Gastroesophageal sphincter (tissue), 4 donors: ENCODE measurements at places on chromosomes 6 and 20.
A peak's percentile ranks its signal among the peaks of the same experiment; 100 is the strongest.

DNA sequence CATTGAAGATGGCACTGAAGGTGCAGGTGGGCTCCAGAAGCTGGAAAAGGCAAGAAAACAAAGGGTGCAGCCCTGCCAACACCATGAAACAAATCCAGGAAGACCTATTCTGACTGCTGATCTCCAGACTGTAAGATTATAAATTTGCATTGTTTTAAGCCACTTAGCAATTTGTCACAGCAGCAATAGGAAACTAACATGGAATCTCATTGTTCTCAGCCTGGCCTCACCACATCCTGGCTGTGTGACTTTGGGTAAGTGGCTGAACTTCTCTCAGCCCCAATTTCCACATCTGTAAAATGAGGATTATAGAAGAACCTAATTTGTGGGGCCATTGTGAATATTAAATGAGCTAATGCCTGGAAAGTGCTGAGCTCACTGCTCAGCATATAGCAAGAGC lies 160.4 kb upstream of the MAFB start:
- ATAC-seq, result no peak

- ATAC-seq, result no peak
Measured at GRCh38 chr6:158391276-158391675, 79.0 kb downstream of the TULP4 start.

GRCh38 chr20:43331906-43332305 lies 125.8 kb upstream of the SRSF6 start:
- ATAC-seq, result peak; percentile 43

- no peak for ATAC-seq
Measured at GRCh38 chr6:146898069-146898887, 299.5 kb downstream of the ADGB start.

GRCh38 chr6:161658211-161658610 lies 384.4 kb upstream of the AGPAT4 start:
- no peak for ATAC-seq

DNA sequence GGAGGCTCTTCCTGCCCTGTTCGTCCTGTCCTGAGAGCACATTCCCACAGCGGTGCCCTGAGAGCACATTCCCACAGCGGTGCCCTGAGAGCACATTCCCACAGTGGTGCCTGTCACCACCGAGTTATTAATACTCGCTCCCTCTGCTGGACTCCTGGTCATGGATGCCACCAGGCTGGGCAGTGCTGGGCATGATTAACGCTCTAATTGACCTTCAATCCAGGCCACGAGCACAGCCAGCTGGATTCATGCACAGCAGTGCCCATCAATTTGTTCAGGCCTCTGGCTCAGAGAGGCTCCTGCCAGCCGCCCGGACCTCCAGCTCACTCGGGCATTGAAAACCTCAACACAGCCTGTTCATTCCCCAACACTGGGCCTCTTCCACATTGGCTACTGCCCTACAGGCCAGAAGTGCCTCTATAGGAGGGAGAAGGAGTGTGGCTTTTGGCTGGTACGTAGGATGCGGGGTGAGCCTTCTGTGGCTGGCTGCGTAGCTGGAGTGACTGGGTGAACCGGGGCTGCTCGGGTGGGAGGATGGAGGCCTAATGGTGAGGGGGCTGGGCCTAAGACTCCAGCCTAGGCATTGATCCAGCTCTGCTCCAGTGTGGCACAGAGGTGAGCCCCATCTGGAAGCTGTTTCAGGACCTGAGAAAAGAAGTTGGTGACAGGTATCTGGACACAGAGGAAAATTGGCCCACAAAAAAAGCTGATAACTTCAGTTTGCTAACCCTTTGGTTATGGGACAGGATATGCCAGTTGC lies 9.3 kb downstream of the IP6K3 start:
- no peak for ATAC-seq

GRCh38 chr6:168542301-168542700 lies 101.3 kb downstream of the SMOC2 start:
- ATAC-seq, result peak; percentile 69

GRCh38 chr6:38695227-38695900 lies 7.6 kb downstream of the GLO1 start:
- no peak for ATAC-seq

DNA sequence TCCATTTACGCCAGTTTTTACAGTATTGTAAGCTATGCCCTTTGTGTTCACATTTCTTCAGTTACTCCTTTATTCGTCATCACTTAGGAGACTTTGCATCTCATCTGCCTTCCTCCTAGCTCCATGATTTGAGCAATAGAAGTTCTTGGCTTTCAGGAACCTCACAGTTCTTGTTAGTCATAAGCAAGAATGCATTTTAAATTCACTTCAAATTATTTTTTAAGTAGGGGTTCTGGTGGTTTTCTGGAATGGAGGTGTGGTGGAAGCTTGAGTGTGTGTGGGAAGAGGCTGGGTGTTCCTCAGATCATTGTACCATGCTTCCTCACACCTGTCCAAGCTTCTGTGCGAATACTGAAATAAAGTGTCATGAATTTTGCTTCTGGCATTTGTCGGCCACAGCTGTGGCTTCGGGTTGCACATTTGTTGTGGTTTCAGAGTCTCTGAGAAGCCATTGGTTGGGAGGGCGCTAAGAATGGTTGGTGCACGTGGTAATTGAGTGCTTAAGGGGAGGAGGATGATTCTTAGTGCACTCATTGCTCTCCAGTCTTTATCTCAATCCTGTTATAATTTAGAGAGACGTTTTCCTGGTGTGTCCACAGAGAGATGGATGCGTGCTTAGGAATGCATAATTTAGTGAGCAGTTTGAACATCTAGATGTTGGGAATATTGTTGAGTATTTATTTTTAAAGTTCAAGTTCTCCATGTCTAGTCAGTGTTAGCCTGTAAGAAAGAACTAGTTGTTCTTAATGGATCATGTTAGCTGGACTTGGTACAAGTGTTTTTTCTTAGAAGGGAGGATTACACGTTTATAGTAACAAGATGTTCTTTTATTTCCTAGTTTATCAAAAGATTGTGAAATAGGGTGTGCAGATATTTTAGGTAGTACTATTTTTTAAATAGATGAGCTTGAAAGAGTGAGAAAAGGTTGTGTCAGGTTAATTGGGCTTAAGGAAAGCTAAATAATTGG lies 31.9 kb downstream of the FOXO3 start:
- peak; percentile 74 for ATAC-seq

- ATAC-seq, result peak; percentile 92
Measured at GRCh38 chr6:31729515-31729978, 448 bp upstream of the DDAH2 start.

GRCh38 chr20:33871362-33871761 lies 60.2 kb downstream of the CHMP4B start:
- ATAC-seq, result no peak

DNA sequence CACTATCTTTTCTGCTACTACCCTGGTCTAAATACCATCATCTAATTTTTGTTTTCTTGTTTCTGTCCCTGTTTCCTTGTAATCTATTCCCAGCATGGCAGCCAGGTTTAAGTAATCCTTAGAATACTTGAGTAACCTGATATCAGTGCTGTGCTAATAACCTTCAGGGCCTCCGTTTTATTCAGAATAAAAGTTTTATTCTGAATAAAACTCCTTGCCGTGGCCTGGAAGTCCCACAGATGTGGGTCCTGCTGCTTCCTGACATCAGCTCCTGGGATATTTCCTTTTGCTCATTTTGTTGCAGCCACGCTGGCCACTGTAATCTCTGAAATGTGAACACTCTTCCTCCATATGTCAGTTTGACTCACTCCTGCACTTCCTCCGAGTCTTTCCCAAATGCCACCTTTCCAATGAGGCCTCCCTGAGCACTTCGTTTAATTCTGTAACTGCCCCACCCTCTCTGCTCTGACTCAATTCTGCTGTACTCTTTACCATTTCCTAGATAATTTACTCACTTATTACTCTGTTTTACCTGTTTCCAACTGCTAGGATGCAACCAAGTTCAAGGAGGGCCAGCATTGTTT lies 114.0 kb upstream of the FOXA2 start:
- ATAC-seq, result no peak

DNA sequence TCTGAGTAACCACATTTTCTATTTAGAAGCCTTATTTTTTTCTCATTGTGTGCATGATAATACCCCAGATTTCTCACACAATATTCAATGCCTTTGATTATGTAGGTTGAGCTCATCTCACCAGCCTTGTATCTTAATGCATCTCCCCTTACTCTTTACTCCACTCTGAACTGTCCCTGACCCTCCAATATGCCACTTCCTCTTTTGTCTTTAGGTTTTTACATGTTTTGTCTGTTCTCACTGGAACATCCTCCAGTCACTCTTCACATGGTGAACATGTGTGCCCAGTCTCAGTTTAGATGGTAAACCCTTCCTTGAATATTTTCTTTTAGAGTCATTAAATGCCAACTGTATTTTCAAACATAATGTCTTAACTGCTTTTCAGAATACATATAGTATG lies 392.9 kb upstream of the IMPG1 start:
- no peak for ATAC-seq

- ATAC-seq, result peak; percentile 59
Measured at GRCh38 chr20:44738813-44739477, 6.7 kb upstream of the KCNK15 start.

DNA sequence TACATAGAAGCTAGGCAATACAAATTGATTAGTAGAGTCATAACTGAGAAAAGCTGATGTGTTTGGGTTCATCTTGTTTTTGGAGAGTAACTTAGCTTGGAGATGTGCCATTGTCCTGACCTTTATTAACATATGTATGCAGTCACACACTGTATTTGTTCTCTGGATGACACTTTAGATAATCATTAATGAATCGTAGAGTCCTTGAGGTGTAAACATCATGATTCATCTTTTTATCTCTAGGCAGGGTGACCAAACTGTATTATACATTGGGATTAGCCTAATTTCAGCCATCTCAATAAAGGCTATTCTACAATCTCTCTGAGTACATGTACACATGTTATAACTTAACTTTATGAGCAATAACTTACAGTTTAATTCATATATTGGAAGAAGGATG lies 3.6 kb upstream of the MTCL3 start:
- no peak for ATAC-seq

DNA sequence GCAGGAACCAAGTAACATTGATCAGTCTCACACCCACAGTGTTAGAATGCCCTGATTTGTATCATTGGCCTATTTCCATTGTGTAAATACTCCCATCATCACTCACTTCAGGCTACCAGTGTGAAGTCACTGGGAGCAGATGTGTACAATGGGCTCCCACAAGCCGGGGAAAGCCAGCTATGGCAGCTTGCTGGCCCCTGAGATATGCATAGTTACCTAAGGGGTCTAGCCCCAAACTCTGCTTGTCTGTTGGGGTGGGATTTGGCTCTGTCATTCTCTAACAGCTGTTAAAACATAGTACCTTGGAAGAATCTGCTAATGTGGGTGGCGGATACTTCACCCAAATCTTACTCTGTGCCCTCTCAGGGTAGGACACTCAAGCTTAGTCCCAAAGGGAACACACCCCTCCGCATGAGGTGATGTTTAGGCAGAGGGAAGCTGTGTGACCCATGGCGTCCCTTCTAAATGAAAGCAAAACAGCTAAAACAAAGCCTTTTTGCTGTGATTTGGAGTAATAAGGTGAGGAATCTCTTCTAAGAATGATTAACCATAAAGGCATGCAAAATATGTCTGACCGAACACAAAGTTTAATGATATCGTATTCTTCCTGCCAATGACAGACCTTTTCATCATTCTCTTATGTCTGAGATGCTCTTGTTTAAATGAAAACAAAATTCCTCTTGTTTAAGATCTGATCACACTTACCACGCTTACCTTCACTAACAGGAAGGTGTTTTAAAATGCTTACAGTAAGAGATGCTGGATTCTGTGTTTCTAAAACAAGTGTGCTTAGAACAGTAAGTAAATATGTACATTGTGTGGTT lies 45.9 kb upstream of the PXDC1 start:
- ATAC-seq, result no peak

DNA sequence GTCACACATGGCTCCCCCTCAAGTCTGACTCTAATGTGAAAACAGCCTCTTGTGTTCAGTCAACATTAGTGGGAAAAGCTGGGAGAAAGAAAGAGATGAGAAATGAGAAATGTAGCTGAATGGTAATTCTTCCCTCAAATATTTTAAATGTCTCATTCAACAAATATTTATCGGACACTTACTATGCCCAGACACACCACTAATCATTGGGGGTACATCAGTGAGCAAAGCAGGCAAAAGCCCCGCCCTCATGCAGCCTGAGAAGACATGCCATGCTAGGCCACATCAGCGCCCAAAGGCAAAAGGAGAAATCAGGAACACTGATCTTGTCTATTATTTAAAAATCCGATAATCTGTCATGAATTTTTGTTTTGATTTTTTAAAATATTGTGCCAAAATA lies 89.9 kb upstream of the ASF1A start:
- no peak for ATAC-seq

DNA sequence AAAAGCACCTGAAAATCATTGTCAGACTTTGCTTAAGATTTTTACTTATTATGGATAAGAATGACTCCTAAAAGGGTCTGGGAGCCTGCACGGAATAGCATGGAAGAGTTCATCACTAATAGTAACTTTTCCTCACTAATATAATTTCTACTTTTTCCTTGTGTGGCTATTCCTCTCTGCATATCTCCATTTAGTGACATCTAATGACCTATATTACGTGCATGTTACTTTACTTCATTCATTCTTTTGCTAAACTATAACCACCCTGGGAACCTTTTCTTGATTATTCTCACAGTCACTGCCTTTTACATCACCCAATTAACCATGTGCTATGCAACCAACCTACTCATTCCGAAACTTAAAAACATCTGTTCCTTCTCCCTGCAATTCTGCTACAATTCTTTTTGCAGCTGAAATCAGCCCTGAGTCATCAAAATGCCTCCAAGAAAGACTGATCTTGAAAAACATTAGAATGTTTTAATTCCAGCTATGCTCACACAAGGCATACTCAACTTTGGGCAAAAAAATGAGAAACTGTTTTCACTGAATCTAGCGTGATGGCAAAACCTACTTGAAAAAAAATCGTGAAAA lies 313.3 kb downstream of the RNGTT start:
- no peak for ATAC-seq

GRCh38 chr6:158744986-158745430 lies 74.2 kb downstream of the EZR start:
- ATAC-seq, result no peak

DNA sequence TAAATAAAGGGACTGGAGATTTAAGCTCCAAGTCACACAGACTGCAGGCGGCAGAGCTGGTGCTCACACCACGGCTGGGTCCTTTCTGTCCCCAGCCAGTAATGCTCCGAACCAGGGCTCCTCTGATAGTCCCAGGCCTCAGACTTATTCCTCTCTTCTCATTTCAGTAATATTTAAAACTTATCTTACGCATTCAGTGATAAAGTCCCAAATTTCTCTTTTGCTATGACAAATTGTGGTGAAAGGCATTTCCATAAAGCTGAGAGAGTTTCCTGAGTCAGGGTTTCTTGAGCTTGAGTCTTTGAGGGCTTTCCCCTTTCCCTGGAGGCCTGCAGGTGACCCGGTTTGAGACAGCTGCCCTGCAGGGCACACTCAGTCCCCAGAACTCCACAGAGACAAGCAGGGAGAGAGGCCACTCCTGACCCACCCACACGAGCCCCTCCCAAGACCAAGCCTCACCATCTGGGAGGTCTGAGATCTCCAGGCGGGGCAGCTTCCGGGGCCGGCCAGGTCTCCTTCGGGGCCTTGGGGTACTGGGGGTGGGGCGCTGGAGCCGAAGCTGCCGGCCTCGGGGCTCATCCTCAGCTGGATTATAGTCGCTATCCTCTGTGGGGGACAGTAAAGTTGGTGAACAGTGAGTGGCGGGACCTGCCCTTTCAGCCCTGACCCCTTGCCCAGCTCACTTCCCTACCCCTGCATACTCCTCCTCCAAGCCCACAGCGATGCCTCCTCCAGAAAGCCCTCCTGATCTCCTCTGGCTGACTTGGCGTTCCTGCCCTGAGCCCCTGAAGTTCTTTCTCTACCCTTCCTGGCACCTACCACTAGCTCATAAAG lies 6.6 kb downstream of the ZNF335 start:
- no peak for ATAC-seq

GRCh38 chr20:20318365-20319161 lies 49.3 kb upstream of the INSM1 start:
- ATAC-seq, result peak; percentile 60
